ENCODE measurements at places on chromosomes 1 and 21.

DNA sequence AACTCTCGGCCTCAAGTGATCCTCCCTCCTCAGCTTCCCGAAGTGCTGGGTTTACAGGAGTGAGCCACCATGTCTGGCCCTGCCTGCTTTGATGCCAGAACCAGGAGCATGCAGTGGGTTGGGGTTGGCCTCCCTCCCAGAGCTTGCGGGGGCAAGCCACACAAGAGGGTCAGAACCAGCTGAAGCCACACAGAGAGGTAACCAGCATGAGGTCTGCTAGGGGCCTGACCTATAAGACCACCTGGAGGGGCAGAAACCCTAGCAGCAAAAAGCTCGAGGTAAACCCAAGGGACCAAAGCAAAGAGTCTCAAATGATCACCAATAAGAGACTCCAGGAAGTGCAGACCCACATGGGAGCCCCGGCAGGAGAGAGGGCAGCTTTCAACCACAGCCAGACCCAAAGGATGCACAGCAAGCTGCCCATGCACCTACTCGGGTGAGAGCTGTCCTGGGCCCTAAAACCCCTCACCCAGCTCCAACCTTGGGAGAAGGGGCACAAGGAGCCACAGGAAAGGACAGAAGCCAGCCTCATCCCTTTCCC, 81.2 kb downstream of the TOMM20 start:
- peak; percentile 45 for DNase-seq

GRCh38 chr1:3326516-3327388, 127.7 kb upstream of the ARHGEF16 start:
- no peak for DNase-seq

GRCh38 chr1:18668046-18668445, 37.4 kb downstream of the PAX7 start:
- DNase-seq = no peak

DNA sequence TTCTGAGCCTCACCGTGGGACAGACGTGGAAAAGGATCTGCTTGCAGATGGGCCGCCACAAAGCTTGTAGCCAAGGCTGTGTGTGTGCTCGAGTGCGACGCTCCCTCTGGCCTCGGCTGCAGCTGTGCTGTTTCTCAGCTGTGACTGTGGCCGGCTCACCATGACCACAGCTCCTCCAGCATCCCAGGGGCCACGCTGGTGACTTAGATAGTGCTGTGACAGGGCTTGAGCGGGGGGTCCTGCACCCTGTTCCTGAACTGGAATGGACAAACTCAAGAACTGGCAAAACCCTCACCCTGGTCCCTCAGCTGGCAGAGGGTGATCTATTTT, 17.4 kb upstream of the ACTRT2 start:
- DNase-seq = no peak

DNA sequence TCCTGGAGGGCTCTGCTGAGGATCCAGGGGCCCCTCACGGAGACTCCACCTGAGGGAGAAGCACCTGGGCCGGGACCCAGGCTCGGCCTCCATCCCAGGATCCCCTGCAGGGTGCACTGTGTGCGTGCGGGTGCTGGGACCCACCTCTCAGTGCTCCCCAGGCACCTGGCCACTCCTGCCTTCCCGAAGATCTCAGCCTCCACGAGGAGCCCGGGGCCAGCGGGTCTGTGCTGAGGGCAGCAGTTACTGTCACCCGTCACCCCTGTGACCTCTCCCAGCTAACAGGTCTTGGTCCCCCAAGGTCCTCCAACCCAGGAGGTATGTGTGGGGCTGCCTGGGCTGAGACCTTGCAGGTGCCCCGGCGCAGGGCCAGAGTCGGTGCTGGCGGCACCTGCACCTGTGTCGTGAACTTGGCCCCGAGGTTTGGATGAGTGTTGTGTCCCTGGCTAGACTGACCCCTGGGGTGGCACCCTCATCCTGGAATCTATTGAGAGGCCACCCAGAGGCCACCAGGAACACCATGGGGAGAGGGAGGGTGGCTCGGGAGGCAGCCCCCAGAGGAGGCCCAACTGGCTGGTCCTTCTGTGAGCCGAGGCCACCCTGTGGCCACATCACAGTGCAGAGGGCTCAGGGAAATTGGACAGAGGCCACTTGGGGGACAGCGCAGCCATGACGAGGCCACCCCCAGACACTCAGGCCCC, 17.7 kb downstream of the MORN1 start:
- DNase-seq = no peak

GRCh38 chr1:74344387-74344786, 109.2 kb downstream of the TNNI3K start:
- DNase-seq = no peak

- no peak for DNase-seq
Measured at GRCh38 chr1:166307261-166308188, 140.7 kb upstream of the FAM78B start.

- DNase-seq = no peak
Measured at GRCh38 chr21:34977333-34977732, 71.8 kb downstream of the RUNX1 start.

DNA sequence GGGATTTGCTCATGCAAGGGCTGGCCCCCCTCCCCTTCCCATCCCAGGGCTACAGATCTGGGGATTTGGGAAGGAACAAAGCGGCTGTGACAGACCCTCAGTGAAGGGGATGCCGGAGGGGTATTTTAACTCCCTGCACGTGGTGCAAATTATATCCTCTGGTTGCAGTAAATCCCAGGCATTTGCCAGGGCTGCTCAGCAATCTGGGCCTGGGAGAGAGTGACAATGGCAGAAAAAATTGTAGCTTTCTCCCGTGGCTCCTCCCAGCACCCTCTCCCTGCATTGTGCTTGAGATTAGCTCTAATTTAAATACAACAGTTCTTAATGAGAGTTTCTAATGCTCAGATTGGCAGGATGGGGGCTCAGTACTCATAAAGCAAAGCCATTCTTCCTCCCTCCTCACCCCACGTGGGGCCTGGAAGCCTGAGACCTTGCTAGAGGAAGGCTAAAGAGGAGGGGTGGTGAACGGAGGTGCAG, 129.9 kb upstream of the CD34 start:
- no peak for DNase-seq

- DNase-seq = no peak
Measured at GRCh38 chr1:38783640-38784229, 75.8 kb downstream of the RRAGC start.

DNA sequence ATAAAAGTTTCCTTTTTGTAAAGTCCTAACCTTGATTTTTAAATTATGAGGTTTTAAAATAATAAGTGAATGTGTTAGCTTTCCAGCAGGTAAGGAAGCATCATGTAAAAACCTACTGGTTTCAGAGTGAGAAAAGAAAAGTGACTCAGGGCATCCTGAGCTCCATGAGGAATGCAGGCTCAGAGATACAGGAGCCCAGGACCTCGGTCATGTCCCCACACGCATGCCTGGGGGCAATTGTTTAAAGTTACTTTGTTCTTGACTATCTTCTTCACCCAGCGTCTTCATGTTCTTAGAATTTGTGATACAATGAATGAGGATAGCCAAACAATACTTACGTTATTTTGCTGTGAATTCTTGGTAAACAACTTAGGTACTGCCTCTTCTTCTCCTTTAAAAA, 117.4 kb upstream of the PLPPR5 start:
- no peak for DNase-seq

DNA sequence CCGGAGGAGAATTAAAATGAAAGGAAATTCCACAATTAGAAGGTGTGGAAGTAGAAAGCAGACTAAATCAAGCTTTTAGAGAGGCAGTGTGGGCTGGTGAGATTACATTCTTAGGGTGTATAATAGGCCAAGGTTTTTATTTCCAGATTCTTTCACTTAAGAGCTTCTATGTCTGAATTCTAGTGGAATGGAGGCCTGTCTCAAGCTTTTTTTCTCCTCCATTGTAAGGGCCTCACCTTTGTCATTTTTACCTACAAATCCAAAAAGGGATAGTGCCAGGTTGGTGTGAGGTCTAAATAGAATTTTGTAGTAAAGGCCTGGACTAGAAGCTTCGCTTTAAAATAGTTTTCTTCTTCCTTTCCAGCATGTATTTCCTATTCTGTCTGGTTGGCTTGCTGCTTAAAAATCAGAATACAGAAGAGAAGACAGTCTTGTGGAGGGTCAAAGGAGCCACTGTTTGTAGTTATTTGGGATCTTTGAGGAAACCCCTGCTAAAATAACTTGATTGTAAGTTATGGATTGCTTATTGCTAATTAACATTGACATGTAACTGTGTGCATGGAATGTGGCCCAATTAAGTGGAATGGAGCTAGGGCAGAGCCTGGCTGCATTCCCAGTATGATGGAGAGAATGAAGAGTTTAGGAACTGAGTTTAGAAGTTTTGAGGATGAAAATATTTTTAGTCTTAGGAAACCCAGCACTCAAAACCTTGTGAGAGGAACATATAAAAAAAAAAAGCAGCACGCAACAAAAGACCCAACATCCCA, 162.5 kb upstream of the B3GALT2 start:
- DNase-seq = no peak

DNA sequence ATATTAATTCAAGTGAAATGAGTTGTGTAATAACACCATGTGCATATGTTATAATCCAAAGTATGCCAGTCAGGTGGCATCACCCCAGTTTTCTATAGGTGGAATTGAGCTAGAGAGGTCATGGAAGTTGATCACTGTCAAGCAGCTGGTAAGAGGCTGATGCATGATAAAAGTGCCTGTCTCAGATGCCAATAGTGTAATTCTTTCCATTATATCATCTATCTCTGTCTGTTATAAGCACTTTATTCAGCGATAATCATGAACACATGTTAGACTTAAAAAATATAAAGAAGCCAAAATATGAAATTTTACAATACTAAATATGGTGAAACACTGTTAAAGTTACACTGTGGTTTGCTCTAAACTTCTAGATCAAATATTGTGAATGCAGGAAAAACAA, 156.6 kb downstream of the DNM3 start:
- no peak for DNase-seq
